ENCODE measurements at places on chromosomes 5 and 9.

GRCh38 chr9:31745886-31746285 lies 638.6 kb upstream of the ACO1 start:
- DNase-seq = no peak

DNA sequence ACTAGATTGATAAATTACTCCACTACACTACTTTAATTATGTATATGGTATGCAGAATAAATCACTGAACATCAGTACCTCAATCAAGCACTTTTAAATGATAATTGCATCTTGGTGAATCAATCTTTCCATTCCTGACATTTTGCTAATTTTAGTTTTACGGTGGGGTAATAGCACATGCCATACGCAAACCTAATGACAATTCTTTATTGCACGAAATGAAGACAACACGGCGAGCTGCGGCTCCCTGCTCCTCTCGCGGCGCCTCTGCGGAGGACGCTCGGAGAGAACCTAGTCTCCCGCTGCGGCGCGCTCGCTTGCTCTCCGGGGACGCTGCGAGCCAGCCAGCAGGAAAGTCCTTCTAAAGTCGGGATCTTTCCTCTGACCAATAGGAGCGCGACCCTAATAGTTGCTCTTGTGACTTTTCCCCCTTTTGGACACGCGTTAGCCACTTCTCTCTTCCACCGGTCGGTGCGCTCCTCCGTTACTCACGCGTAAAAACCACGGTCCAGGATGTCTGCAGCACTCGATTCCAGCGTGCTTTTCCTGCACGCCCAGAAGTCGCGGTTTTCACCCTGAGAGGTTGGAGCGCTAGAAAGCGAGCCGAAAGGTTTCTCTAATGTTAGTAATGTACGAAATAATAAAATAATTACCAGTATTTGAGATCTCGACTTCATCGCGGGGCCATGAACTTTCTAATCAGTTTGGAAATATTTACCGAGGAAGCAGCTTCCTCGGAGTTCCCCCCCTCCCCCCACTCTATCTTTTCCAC lies 1.0 kb upstream of the MEF2C start:
- peak; percentile 8 for DNase-seq

DNA sequence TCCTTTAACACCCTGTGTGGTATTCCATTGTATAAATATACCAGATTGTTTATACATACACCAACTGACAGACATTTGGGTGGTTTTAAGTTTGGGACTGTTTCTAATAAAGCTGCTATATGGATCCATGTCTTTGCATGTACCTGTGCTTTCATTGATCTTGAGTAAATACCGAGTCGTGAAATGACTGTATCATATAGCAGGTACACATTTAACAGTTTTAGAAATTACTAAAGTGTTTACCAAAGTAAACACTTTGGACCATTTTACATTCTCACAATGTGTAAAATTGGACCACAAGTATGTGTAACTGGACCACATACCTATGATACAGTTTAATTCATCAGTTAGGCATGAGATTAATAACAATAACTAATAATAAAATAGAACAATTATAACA lies 175.2 kb downstream of the FBXL17 start:
- DNase-seq = no peak

GRCh38 chr9:16689351-16689938 lies 181.0 kb downstream of the BNC2 start:
- no peak for DNase-seq

GRCh38 chr9:114958021-114958843 lies 27.8 kb upstream of the TNFSF8 start:
- peak; percentile 54 for DNase-seq

- DNase-seq = peak; percentile 4
Measured at GRCh38 chr9:21761309-21761901, 41.0 kb upstream of the MTAP start.

GRCh38 chr5:107736638-107737037 lies 65.9 kb upstream of the EFNA5 start:
- no peak for DNase-seq

GRCh38 chr5:163565492-163565891 lies 60.1 kb downstream of the MAT2B start:
- no peak for DNase-seq

GRCh38 chr9:82021198-82021597 lies 32.6 kb downstream of the SPATA31D1 start:
- DNase-seq = no peak
